Germinal center (tissue), 1 donor: ENCODE measurements at places on chromosomes 5 and 9.

DNA sequence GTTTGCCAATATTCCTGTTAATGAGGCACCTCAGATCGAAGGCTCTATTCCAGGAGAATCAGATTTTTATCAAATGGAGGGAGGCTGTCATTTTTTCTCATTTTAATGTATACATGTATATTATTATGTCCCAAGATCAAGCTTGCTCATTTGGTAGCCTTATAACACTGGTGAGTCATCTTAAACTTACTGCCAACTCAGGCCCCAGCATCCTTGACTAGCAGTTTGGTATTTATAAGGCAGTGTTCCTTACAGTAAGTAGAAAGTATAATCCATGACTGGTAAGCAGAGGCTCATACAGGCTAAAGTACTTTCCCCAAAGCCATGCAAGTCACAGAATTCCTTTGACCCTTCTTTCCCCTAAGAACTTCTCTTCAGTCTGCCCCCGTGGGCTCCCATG, 90.7 kb upstream of the NR3C1 start:
- DNase-seq = no peak

GRCh38 chr5:84016085-84016484, 295.4 kb upstream of the HAPLN1 start:
- DNase-seq = no peak

- DNase-seq = no peak
Measured at GRCh38 chr5:66967102-66967501, 229.5 kb downstream of the CD180 start.

DNA sequence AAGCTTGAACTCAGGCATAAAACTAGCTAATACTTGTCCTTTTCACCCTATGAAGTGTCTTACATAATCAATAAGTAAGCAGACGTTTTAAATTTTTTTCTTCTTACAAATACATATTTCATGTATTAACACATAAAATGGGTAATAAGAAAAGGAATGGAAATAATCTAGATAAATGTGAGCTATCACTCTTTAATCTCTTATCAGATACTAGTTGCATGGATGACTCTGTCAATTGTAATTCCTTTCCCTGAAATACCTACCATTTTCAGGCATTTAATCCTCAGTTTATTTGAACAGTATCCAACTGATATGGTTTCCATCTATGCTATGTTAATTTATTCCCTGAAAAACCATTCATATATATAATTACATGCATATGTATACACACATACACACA, 166.0 kb upstream of the RGS7BP start:
- no peak for DNase-seq

GRCh38 chr5:143653256-143653655, 158.7 kb upstream of the HMHB1 start:
- no peak for DNase-seq

DNA sequence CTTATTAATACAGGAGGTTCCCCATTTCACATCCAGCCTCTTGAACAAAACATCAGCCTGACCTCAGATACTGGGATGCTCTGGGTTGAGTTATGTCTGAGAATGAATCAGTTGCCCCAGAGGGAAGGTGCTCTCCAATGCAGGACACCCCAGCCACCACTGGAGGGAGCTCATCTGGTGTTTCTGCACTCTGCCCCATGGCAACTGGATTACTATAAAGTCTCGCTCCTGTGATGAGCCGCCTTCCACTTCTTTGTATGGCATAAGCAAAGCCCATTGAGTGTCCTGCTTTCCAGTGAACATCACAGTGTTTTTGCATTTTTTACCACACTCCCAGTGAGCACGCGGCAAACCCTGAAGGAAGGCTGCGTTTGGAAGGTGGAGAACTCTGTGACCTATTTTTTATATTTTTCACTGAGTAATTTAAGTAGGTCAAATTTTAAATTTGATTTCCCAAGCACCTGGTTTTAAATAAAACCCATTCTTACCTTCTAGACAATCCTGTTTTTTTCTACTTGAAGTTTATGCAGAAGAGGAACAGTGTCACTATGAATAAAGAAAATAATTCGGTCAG, 176.9 kb upstream of the WWC1 start:
- peak; percentile 30 for DNase-seq

DNA sequence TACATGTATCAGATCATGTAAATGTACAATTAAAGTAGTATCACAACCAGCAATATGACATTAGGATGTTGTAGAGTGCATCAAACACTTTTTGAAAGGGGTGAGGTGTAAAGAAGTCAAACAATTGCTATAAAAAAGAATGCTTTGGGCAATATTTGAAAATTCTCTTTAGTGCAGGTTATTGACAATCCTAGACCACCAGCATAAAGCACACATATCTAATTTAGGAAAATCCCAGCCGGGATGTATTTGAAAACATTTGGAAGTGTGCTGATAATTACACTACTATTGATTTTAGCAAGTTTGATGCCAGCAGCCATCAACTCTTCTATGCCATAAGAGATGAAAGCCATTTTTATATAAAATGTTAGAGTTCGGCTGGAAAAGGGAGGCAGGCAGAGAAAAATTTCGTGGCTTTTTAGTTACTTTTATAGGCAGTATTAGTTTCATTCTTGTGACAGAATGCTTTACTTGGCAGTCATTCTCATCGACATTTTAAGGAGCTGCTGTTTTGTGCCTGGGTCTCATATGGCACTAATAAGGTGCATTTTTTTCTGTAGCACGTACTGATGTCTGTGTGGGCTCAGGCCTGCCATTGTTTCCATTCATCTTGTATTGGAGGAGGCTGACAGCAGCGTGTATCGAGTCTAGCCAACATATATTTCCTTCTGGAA, 285.7 kb downstream of the AOPEP start:
- no peak for DNase-seq

DNA sequence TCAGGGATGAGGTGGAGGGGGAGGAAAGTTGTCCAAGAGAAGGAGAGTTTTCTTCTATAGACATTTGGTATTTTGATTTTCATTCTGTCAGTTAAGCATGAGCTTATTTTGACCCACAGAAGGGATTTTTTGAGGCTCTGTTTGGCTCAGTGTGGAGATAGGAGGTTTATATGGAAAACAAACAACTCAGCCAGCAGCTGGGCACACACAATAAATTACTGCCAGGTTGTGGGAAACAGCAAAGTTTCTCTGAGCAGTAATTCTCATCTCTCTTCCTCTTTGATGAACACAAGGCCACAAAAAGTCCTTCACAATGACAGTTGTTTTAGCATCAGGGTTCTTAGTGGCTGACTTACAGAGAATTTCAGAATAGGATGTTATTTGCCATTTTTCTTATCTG, 486.1 kb downstream of the KDM4C start:
- DNase-seq = no peak

GRCh38 chr9:94920420-94921091, 194.1 kb downstream of the AOPEP start:
- no peak for DNase-seq

DNA sequence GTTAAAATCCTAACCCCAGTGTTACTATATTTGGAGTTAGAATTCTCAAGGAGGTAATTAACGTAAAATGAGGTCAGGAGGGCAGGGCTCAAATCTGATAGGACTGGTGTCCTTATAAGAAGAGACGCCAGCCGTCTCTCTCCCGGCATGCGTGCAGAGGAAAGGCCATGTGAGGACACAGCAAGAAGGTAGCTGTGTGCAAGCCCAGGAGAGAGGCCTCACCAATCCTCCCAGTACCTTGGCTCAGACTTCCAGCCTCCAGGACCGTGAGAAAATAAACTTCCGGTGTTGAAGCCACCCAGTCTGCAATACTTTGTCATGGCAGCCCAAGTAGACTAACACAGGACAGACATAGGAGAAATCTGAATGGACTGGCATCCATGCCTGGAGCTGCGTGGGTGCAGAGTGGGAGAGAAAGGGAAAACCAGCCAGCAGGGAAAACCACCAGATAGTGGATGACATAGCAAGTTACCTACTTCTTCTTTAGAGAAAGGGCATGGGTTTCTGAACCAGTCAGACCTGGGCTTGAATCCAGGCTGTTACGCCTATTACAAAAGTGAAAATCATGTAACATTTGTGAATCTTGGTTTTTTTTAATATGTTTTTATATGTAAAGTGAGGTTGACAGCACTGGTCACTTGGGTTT, 89.2 kb downstream of the FSTL4 start:
- no peak for DNase-seq

DNA sequence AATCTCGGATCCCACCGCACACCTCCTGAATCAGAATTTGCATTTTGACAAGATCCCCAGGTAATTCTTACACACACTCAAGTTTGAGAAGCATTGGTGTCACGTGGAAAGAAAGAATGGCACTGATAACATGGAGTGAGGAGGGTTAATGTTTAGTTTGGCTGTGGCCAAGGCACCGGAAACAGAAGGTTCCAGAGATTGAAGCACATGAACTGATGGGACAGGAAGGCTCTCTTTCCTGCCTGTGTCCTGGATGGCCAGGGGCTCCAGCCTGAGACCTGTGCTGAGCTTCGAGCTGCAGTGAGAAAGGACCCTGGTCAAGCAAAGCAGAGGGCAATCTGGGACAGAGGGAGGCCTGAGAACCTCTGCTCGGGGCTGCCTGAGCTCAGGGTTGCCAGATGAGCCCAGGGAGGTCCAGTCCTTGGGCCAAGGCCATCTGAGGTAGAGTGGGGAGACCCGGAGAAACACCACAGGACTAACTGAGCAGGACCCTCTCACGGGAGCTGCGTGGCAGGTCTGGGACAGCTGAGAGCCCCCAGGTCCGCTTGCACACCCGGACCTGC, 27.3 kb downstream of the AFAP1L1 start:
- DNase-seq = no peak

DNA sequence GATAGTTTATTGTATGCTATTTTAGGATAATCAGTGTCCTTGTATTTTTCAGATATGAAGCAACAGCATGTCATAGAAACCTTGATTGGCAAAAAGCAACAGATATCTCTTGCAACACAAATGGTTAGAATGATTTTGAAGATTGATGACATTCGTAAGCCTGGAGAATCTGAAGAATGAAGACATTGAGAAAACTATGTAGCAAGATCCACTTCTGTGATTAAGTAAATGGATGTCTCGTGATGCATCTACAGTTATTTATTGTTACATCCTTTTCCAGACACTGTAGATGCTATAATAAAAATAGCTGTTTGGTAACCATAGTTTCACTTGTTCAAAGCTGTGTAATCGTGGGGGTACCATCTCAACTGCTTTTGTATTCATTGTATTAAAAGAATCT, 14.5 kb downstream of the CCT5 start:
- no peak for DNase-seq

DNA sequence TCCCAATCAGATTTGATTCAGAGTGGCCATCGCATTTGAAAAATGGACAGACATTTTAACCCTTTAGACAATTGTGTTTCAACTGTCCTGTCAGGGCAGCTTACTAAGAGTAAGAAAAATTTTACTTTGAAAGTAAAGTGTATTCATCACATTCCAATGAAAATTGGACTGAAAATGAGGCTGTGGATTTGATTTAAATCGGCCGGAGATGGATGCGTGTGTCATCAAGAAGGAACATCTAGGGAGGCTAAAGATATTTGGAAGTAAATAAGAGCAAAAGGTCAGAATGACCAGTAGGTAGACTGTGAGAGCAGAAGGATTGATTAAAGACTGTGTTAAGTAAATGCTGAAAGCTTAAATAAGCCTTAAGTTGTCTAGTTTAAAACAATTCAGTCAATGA, 1.5 kb downstream of the ZCCHC7 start:
- DNase-seq = no peak

DNA sequence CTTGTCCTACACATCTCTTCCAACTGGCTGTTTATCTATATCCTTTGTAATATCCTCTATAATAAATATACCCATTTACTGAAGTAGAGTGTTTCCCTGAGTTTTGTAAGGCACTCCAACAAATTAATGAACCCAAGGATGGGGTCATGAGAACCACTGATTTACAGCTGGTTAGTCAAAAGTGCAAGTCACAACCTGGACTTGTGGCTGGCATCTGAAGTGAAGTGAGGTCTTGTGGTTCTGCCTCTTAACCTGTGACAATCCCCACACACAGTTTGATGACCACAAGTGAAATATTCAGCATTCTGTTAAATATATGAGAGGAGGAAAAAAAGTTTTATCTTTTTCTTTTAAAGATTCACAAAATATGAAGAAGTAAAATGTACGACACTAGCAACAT, 126.1 kb downstream of the NR2F1-AS1 start:
- DNase-seq = no peak

GRCh38 chr9:37512437-37512836, 26.7 kb downstream of the POLR1E start:
- no peak for DNase-seq

DNA sequence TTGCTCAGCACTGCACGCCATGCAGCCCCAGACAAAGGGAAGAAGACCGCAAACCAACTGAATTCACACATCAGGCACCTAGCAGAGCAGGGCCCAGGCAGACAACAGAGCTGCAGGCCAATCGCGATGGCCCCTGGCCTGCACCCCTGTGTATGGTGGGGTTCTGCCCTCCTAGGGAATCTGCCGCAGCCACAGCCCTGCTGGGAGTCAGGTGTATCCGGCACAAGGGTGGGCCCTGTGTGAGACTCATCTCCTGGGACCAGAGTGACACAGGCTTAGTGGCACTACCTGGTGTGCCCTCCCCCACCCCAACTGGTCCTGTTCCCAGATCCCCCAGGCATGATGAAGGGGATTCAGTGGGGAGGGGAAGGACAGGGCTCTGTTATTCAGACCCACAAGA, 122.8 kb downstream of the ATPSCKMT start:
- DNase-seq = no peak

DNA sequence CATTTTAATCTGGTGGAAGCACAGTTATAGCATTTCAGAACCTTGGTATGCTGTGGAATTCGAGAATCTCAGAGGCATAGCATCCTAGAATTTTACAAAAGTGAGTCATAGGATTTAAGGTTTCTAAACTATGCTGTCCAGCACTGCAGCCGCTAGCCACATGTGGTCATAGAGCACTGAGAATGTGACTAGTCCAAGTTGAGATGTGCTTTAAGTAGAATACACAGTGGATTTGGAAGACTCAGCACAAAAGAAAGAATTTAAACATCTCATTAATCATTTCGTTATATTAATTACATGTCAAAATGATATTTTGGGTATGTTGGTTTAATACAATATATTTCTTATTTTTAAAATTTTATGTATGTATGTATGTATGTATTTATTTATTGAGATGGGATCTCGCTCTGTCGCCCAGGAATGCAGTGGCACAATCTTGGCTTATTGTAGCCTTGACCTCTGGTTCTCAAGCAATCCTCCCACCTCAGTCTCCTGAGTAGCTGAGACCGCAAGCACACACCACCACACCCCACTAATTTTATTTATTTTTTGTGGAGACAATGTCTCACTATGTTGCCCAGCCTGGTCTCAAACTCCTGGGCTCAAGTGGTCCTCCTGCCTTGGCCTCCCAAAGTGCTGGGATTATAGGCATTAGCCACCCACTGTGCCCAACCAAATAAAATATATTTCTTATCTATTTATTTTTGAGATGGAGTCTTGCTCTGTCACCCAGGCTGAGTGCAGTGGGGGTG, 20.4 kb upstream of the RPS14 start:
- no peak for DNase-seq

- DNase-seq = no peak
Measured at GRCh38 chr9:13358128-13358527, 78.6 kb upstream of the MPDZ start.

- DNase-seq = no peak
Measured at GRCh38 chr5:22102823-22103359, 750.3 kb downstream of the CDH12 start.

- DNase-seq = no peak
Measured at GRCh38 chr5:45093377-45093776, 284.6 kb downstream of the MRPS30 start.
